ENCODE measurements at places on chromosomes 13 and 19.
A peak's percentile ranks its signal among the peaks of the same experiment; 100 is the strongest.

DNA sequence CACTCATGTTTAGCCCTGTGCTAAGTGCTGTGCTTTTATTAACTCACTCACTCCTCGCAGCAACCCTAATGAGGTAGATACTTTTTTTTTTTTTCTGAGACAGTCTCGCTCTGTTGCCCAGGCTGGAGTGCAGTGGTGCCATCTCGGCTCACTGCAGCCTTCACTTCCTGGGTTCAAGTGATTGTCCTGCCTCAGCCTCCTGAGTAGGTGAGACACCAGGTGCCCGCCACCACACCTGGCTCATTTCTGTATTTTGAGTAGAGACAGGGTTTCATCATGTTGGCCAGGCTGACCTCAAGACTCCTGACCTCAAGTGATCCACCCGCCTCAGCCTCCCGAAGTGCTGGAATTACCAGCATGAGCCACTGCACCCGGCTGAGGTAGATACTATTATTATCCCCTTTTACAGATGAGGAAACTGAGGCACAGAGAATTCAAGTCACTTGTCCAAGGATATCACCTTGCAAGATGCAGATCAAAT lies 2.5 kb downstream of the ITPKC start:
- DNase-seq: no peak

- no peak for DNase-seq
Measured at GRCh38 chr19:4042731-4043082, 24.0 kb downstream of the ZBTB7A start.

GRCh38 chr13:32253911-32254399 lies 61.2 kb downstream of the ZAR1L start:
- no peak for DNase-seq

DNA sequence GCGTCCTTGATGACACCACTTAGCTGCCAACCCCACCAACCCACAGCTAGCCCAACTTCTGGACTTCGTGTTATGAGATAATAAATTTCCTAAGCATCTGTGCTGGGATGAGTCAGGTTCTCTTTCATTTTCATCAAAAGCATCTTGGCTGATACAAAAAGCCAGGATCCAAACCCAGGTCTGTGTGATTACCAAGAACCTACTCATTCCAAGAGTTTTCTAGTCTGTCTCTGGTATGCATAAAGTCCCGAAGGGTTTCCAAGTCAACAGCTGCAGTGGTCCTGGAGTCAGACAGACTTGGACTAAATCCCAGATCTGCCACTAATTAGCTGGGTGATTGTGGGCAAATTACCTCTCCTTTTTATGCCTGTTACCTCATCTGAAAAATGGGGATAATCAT lies 55.5 kb upstream of the SERP2 start:
- DNase-seq: no peak

DNA sequence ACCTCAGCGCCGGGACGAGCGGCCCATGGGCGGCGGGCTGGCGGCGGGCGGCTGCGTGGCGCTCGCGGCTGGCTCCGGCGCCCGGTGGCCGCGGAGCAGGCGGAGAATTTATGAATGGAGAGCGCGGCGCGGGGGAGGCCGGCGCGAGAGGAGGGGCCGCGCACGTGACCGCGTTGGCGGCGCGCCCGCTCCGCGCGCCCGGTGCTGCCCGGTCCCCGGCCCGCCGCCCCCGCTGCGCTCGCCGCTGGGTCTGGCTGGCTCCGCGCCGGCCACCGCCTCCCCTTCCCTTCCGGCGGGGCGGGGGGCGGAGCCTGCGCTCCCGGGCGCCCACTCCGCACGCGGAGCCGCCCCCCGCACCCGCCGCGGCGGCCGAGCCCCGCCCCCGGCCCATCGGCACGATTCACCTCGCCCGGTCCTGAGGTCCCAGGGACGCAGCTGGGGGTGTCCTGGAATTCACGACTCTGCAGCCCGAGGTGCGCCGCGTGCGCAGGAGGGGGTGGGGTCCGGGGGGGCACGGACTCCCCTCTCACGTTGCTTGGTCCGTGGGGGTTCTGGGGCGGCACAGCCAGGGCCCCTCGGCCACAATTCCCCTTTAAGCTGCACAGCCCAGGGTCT lies at the start of gene CBARP:
Gene CBARP, minus strand, starts transcription at position 252 of the 615 bp plus-strand sequence. CDS start 1,905 bp downstream, outside the sequence.
- peak; percentile 86 for DNase-seq

- no peak for DNase-seq
Measured at GRCh38 chr19:55116232-55116858, 1.1 kb downstream of the PPP1R12C start.

- no peak for DNase-seq
Measured at GRCh38 chr13:42894765-42895243, 97.2 kb downstream of the EPSTI1 start.

DNA sequence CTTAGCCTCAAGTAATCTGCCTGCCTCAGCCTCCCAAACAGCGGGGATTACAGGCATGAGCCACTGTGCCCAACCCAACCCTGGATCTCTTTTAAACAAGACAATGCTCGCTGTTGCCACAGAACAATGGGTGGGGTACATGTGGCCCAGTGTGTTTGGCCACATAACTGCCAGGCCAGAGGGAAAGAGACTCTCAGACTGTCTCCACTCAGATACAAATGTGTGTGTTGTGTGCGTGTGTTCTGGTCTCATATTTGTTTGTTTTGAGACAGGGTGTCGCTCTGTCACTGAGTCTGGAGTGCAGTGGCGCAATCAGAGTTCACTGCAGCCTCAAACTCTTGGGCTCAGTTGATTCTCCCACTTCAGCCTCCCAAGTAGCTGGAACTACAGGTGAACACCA lies 25.8 kb downstream of the LDLR start:
- no peak for DNase-seq

DNA sequence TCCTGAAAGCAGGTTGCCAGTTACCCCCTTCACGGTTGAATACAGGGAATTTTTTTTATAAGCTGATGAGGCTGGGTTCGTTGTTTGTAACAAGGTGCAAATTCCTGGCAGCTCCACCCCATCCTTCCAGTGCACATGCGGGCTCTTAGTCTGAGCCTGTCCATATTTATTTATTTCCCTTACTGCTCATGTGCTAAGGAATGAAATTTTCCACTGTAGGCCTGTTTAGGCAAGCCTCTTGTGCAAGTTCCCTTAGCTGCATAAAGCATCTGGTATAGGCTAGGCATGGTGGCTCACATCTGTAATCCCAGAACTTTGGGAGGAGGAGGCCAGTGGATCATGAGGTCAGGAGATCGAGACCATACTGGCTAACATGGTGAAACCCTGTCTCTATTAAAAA lies 560.9 kb upstream of the PCDH9 start:
- DNase-seq: no peak

- no peak for DNase-seq
Measured at GRCh38 chr13:112071102-112071722, 4.3 kb downstream of the SOX1 start.

DNA sequence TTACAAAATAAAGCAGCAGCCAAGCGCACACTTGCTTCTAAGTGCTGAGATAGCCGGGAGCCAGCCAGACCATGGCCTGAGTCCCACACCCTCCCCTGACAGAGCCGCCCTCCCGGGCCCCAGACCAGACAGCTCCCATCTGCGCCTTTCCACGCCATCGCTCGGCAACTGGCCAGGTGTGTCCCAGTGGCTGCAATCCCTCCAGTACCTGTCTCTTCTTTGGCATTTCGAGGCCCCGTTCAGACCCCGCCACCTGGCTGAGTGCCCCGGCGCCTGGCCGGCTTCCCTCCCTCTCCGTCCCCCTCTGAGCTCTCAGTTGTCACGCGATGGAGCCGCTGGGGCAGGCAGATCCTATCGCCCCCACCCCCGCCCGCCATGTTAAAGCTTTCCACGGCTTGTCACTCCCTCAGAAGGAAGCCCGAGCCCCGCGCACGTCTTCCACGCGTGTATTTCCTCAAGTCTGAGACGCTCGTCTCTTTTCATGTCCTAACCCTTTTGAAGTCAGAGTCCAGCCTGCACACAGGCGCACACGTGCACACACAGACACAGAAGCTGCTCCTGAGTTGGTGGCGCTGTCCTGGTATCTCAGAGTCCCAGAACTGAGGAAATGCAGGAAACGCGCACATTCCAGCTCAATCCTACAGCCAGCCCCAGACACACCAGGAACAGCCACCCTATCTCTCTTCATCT lies 7.9 kb downstream of the MLLT1 start:
- peak; percentile 72 for DNase-seq

GRCh38 chr13:73870036-73870741 lies 264.0 kb downstream of the KLF12 start:
- no peak for DNase-seq

DNA sequence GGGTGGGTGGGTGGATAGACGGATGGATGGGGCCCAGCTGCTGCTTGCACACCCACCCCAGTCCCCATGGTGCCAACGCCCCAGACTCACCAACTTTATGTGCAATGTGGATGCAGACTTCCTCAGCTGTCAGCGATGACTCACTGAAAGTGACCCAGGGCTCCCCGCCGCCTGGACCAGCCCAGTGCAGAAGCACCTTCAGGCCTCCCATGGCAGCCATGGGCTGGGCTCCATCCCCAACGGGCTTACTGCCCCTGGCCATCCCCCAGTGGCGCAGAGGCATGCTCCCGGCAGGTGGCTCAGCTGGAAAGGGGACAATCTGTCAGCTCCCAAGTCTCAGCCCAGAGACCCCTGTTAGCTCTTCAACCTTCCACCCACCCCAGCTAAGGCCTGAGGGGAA lies 2.2 kb downstream of the TYK2 start:
- DNase-seq: peak; percentile 0

GRCh38 chr13:40470660-40471059 lies 195.8 kb downstream of the FOXO1 start:
- DNase-seq: no peak

DNA sequence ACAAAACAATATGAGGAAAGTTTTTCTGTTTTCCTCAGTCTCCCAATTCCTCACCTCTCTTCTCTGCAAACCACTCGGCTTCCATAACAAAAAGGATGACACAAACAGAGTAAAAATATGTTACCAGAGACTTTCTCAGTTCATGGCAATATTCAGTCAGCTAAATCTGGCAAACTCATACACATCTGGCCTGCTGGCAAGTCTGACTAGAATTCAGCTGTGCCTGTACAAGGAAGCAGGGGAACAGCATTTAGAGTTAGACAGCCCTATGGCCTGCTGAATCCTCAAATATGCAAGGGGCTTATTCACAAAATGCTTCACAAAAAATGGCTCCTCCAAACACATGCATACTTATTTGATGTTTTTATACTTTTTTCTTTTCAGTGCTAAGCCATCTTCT lies 227.8 kb downstream of the ENOX1 start:
- DNase-seq: no peak

- DNase-seq: no peak
Measured at GRCh38 chr13:40401911-40402776, 264.3 kb downstream of the FOXO1 start.

DNA sequence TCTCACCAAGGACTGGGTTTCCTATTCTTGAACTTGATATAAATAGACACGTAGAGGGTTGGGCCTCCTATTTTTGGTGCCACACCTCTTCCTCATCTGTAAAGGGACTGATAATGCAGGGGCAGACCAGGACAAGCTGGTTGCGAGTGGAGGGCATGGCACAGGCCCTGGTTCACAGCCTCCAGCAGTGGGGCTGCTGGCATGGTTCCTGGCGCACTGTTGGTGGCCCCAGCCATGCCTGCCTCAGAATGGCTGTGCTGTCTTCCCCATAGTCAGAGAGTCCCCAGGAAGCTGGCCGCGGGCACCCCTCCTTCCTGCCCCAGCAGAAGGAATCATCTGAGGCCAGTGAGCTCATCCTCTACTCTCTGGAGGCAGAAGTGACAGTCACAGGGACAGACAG lies 10.5 kb upstream of the OVOL3 start:
- DNase-seq: no peak

- no peak for DNase-seq
Measured at GRCh38 chr13:93147298-93147645, 79.3 kb upstream of the GPC6 start.

- DNase-seq: no peak
Measured at GRCh38 chr13:93200626-93201025, 26.0 kb upstream of the GPC6 start.
